ENCODE measurements at places on chromosomes 7 and 10.

DNA sequence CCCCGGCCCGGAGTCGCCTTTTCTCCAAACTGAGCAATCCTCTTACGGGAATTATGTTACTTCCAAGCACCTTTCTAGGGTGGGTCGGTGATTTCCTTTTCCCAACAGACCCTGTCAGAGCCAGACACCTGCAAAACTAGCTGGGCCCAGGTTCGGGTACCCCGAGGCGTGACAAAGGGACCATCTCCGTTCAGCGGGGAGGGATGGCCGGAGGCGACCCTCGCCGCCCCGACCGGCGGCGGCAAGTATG is 445 bp downstream of the PPA1 start:
- no peak for DNase-seq

DNA sequence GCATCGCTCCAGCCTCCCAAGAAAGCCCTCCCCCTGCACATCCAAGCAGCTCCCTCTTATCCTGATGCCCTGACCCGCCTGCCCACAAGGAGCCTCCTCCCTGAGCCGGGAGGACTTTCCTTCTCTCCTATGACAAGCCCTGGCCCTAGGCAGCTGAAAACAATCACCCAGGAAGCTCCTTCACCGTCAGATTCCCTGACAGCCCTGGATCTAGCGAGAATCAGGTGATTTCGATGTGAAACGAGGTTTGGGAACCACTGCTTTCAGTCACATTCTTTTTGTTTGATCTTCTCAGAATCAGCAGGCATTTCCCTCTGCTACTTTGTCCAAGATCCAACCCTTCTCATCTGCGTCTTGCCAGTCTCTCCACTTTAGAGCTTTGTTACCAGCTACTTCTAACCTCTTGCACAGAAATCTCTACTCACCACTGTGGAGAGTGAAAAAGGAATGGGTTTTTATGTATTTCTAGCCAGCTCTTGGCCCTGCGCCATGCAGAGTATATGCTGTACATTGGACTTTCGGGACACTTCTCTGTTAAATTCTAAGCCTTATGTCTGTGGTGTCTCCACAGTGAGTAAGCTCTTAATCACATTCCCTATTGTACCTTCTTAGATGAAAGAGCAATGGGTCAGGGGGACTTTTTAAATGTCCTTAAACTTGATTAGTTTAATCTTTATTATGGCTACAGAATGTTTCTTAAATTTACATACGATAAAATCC is 253.2 kb upstream of the C7orf33 start:
- DNase-seq = no peak

GRCh38 chr10:126663880-126664279 is 6.6 kb downstream of the C10orf90 start:
- DNase-seq = no peak

- no peak for DNase-seq
Observed at GRCh38 chr10:104577861-104578521, 63.1 kb upstream of the SORCS3 start.

GRCh38 chr7:70419526-70420380 is 712.2 kb upstream of the GALNT17 start:
- no peak for DNase-seq

DNA sequence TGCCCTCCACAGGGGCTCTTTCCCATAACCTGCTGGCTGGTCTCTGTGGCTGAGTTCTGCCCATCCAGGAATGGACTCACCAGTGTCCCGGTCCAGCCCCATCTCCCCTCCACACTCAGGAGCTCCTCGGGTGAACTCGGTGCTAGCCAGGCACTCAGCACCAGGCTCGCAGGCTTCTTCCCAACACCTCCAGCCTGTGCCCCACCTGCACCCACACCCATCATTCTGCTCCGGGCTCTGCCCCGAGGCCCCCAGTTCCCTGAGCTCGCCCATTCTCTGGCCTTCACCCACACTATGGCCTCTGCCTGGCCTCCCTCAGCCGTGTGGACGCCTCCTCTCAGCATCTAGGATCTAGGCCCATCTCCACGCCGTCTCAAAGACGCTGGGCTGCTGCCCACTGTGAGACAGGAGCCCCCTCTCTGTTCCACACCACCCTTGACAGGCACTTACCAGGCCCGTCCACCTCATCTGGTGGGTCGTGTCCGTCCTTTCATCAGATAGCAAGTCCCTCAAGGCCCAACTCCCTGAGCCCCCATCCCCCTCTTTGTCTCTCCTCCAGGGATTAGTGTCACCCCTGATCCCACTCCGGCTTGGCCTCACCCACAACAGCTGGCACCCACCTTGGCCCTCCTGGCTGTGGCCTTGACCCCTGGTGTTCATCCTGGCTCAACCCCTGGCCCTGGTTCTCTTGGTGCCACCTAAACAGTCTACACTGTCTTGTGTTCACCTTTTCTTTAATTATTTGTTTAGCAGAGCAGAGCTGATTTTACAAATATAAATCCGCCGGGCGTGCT is 76.0 kb upstream of the FAM20C start:
- no peak for DNase-seq

DNA sequence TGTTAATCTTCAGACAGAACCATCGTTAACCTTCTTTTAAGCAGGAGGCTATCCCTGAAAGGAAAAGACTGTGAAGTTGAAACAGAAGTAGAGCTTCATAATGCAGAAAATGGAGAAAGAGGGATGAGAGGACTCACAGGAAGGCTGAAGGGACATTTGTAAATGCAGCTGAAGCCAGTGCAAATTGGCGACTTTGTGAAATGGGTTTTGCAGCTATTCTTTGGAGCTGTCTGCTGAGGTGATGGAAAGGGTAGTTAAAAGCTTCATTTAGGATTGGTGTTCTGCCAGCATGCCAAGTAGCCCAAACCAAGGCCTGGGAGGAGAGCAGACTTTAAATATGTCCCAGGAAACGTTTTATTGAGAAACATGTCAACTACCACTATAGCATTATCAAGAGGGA is 122.7 kb downstream of the INSYN2A start:
- DNase-seq = no peak

All from hippocampal formation (tissue), 2 donors.